ENCODE measurements at places on chromosomes 1 and 21. TPM values are rescaled to one million over a fixed set of nuclear protein-coding genes. Genes with fewer than 3 reads are reported as not detected.

The CFHR1 gene
- total RNA-seq = 2.3 TPM

The MYOM3 gene
- not detected for total RNA-seq

The TMEM82 gene
- not detected for total RNA-seq

The CD55 gene
- 229 TPM for total RNA-seq

The ERICH3 gene
- 0.23 TPM for total RNA-seq

The KIF2C gene
- 6.1 TPM for total RNA-seq

The CNIH3 gene
- 2.6 TPM for total RNA-seq

The ANGEL2 gene
- total RNA-seq = 55.9 TPM

The FAM177B gene
- total RNA-seq = 7.0 TPM

The REN gene
- total RNA-seq = not detected

The CTPS1 gene
- total RNA-seq = 15.2 TPM

The PTGER3 gene
- total RNA-seq = 0.72 TPM

DNA sequence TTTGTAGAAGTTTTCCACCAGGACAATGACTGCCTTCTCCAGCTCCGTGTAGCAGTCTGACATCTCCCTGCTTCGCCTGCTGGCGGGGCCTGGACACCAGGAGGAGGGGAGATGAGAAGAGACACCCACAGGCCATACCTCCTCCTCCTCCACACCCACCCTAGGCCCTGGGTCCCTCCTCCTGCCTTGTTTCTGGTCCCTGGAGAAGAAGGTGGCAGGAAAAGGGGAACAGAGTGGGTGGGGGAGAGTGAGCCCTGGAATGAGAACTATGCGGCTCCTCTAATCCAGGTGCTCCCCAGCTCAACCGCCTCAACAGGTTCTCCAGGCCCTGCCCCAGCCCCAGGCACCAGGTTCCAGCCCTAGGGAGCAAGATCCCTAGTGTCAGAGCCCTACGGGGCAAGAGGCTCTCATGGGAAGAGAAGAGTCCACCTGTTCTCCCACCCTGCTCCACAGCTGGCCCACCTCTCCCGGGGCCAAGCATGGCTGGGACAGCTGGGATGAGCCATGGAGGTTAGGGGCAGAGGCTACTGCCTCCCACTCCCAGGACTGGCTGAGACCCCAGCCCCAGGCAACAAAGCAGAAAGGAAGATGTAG lies 4.8 kb downstream of the S100A16 start:
- no peaks in the 10 kb centered on the region for H3K27me3 ChIP-seq
- peaks cover 51% of the 10 kb centered on the region for H3K4me1 ChIP-seq
- peak; percentile 60 for DNase-seq
- peak overlapping the region; percentile 88 for H3K27ac ChIP-seq

DNA sequence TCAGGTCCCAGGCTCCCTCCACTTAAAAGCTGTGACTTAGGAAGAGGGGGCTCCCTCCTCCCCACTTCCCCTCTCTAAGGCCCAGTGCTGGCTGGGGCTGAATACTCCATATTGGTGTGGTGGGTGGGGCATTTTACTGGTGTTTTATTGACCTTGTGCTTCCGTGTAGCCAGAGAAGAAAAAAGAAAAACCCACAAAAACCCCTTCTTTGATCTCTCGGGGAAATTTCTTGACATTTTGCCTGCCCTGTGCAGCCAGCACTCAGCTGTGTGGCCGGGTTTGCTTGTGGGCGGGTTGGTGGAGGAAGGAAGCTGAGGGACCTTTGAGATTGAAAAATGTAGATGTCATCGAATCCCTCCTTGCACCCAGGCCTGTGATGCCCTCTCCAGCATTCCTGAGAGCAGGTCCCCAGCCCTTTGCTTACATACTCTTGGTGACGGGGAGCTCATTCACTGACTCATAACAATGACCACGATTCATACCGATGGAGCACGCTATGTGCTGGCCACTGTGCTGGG lies 24.8 kb downstream of the TNFRSF8 start:
- H3K4me1 ChIP-seq = peaks cover 25% of the 10 kb centered on the region
- peak overlapping the region; percentile 83 for H3K27ac ChIP-seq
- H3K27me3 ChIP-seq = no peaks in the 10 kb centered on the region
- H3K36me3 ChIP-seq = no peaks in the 10 kb centered on the region
- no peak overlapping the region for H3K4me3 ChIP-seq

DNA sequence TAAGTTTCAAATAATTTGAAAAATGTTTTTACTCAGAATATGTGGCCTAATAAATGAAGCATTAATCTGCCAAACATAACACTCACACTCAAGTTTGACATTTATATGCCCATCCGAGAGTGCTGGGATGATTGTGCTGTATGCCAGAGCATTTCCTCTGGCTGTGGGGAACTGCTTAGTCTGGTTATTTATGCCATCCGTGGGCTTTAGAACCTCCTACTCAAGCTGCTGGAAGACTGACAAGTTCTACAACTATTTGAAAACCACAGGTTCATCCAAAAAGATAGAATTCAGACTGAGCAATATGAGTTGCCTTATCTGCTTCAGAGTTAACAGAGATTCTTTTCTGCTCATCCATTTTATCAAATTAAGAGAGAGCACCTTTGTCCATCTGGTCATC lies 25.9 kb downstream of the PCNX2 start:
- H3K27ac ChIP-seq = no peak overlapping the region
- no peak overlapping the region for H3K4me3 ChIP-seq
- no peak for DNase-seq
- no peaks in the 10 kb centered on the region for H3K4me1 ChIP-seq

- no peak overlapping the region for H3K27ac ChIP-seq
- no peaks in the 10 kb centered on the region for H3K4me1 ChIP-seq
- no peak for DNase-seq
- H3K36me3 ChIP-seq = no peaks in the 10 kb centered on the region
- no peaks in the 10 kb centered on the region for H3K27me3 ChIP-seq
- H3K4me3 ChIP-seq = no peak overlapping the region
Measured at GRCh38 chr1:82321794-82322193, 521.1 kb downstream of the ADGRL2 start.

- no peaks in the 10 kb centered on the region for H3K4me1 ChIP-seq
- no peaks in the 10 kb centered on the region for H3K27me3 ChIP-seq
- H3K36me3 ChIP-seq = no peaks in the 10 kb centered on the region
- H3K27ac ChIP-seq = no peak overlapping the region
- peak; percentile 45 for DNase-seq
Measured at GRCh38 chr1:10906866-10907519, 105.5 kb upstream of the TARDBP start.

DNA sequence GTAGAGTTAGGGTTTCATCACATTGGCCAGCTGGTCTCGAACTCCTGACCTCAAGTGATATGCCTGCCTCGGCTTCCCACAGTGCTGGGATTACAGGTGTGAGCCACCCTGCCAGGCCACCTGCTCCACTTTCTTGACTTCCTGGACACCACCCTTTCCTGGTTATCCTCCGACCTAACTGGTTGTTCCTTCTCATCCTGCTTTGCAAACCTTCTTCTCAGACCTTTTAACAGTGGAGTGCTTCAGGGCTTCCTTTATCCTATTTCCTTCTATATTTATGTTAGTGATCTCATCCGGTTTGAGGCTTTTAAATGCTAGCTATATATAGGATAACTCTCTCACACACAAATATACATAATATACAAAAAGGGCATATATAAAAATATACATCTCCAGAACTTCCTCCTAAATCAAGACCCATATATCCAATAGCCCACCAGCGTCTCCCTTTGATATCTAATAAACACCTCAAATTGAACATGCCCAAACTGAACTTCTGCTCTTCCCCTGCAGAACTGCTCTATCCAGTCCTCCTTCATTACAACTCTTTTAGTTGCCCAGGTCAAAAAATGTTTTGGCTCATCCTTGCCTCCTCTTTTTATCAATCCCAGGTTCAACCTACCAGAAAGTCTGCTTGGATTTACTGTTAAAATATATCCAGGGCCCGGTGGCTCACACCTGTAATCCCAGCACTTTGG lies 19.5 kb upstream of the UQCRHL start:
- no peak for DNase-seq
- peaks cover 37% of the 10 kb centered on the region for H3K4me1 ChIP-seq
- H3K4me3 ChIP-seq = no peak overlapping the region

- H3K36me3 ChIP-seq = no peaks in the 10 kb centered on the region
- H3K4me3 ChIP-seq = no peak overlapping the region
- no peak overlapping the region for H3K27ac ChIP-seq
Measured at GRCh38 chr1:151618470-151618869, 6.6 kb downstream of the SNX27 start.

DNA sequence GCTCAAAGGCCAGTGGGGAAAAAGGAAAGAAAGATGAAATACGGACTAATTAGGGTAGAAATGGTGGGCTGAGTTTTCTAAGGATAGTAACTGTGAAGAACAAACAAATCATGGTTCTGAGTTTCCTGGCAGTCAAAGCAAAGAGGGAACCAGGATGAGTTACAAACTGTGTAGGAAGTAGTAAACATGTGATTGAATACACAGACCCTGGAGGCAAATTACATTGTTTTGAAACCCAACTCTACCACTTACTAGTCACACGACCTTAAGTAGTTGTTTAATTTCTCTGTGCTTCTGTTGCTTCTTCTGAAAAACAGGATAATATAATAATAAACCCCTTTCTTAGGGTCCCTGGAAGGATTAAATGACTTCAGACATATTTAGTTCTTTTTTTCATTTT lies 11.2 kb upstream of the LUZP1 start:
- no peak overlapping the region for H3K27ac ChIP-seq
- peaks cover 44% of the 10 kb centered on the region for H3K4me1 ChIP-seq

- no peaks in the 10 kb centered on the region for H3K36me3 ChIP-seq
- no peak for DNase-seq
- no peaks in the 10 kb centered on the region for H3K27me3 ChIP-seq
- no peaks in the 10 kb centered on the region for H3K4me1 ChIP-seq
Measured at GRCh38 chr21:35980821-35981220, 79.5 kb downstream of the SETD4 start.

DNA sequence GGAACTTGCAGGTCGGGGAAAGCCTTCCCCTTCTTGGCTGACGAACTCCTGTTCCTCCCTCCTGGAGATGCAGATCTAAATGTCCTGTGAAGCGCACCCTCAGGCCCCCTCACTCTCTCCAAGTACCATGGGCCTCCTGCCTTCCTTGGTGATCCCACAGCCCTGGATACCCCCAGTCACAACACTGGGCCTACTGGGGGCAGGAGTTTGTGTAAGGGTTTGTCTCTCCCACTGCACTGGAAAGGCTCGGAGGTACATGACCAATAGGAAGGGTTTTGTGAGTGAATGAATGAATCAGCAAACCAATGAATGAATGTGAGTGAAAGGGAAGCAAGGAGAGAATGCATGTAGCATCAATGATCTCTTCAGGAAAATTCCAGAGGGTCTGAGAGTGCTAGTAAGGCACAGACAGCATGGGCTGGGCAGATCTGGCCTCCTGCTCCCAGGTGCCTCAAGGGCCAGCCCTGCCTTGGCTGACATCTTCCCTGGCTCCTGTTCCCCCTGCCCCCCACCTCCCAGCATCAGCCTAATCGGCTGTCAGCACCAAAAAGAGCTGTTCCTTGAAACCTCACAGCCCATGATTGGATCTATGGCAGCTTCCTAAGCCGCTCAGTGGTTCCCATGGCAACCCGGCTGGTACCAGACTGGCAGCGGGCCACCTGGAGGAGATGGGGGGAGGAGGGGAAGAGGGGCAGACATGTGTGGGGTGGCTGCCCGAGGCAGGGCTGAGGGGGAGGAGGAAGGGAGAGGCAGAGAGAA lies 95.8 kb downstream of the VWA5B1 start:
- no peak overlapping the region for H3K27ac ChIP-seq
- no peaks in the 10 kb centered on the region for H3K4me1 ChIP-seq
- H3K36me3 ChIP-seq = no peaks in the 10 kb centered on the region
- peak; percentile 36 for DNase-seq

GRCh38 chr1:29686012-29686930 lies 449.9 kb downstream of the PTPRU start:
- DNase-seq = no peak
- H3K4me1 ChIP-seq = peaks cover 3% of the 10 kb centered on the region
- no peak overlapping the region for H3K4me3 ChIP-seq
- no peaks in the 10 kb centered on the region for H3K27me3 ChIP-seq

DNA sequence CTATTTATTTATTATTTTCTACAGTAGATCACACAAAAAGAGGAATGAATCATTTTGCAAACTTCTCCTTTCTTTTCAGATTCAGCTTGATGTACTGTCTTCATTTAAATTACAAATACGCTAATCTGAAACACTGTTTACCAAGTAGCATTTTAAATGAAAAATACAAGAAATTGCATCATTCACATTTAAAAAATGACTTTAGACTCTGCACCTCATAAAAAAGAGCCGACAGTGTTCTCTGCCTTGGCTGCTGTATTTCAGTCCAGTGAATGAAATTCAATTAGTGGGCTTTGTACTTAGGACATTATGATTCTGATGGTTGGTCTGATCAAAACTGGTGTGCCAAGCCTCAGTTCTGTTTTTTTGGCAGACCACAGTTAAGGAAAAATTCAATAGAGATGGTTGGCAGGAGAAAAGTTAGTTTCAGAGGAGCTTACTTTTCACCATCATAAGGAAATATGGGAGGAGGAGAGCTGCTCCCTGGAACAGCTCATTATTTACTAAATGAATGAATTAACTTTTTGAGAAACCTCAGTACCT lies 222.4 kb upstream of the ESRRG start:
- H3K4me3 ChIP-seq = no peak overlapping the region
- no peaks in the 10 kb centered on the region for H3K36me3 ChIP-seq
- H3K27me3 ChIP-seq = no peaks in the 10 kb centered on the region
- DNase-seq = no peak
- no peaks in the 10 kb centered on the region for H3K4me1 ChIP-seq

- peak overlapping the region; percentile 22 for H3K27ac ChIP-seq
- peaks cover 92% of the 10 kb centered on the region for H3K4me1 ChIP-seq
- peak overlapping the region; percentile 27 for H3K4me3 ChIP-seq
- H3K27me3 ChIP-seq = no peaks in the 10 kb centered on the region
- peak; percentile 92 for DNase-seq
- no peaks in the 10 kb centered on the region for H3K36me3 ChIP-seq
Measured at GRCh38 chr1:27525296-27526272, 35.6 kb upstream of the WASF2 start.

DNA sequence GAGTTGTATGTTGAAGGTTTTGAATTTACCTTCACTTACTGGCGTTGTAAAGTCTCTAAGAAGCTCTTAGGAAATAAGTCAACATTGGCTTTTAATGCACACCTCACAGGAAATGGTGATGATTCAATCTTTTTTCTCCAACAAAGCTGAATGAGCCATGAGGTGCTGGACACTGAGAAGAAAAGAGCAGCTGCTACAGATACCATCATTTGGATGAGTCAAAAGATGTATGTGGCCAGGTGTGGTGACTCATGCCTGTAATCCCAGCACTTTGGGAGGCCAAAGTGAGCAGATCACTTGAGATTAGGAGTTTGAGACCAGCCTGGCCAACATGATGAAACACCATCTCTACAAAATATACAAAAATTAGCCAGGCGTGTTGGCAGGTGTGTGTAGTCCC lies 3.3 kb upstream of the IL23R start:
- H3K4me3 ChIP-seq = no peak overlapping the region
- H3K27ac ChIP-seq = no peak overlapping the region
- DNase-seq = no peak
- no peaks in the 10 kb centered on the region for H3K27me3 ChIP-seq
- H3K36me3 ChIP-seq = no peaks in the 10 kb centered on the region
- H3K4me1 ChIP-seq = no peaks in the 10 kb centered on the region

DNA sequence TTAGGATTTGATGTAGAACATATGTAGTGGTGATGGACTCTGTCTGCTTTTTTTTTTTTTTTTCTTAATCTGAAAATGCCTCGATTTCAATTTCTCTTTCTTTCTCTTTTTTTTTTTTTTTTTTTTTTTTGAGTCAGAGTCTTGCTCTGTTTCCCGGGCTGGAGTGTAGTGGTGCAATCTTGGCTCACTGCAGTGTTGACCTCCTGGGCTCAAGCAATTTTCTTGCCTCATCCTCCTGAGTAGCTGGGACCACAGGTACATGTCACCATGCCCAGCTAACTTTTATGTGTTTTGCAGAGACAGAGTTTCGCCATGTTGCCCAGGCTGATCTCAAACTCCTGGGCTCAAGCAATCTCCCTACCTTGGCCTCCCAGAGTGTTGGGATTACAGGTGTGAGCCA lies 17.4 kb downstream of the MAST2 start:
- DNase-seq = no peak
- no peaks in the 10 kb centered on the region for H3K27me3 ChIP-seq
- no peaks in the 10 kb centered on the region for H3K4me1 ChIP-seq
